ENCODE measurements at places on chromosomes 2 and 18.

DNA sequence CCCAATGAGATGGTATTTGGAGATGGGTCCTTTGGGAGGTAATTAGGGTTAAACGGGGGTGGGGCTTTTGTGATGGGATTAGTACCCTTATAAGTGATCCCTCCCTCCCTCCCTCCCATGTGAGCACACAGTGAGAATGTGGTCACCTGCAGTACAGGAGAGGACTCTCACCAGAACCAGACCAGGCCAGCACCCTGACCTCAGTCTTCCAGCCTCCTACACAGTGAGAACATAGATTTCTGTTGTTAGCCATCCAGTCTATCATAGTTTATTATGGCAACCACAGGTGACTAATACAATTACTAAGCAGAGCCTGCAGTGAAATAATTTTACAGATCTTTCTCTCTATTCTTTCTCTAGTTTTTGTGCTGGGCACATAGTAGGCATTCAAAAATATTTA lies 137.7 kb upstream of the PKDCC start:
- no peaks in the 10 kb centered on the region for H3K27me3 ChIP-seq
- no peak overlapping the region for H3K4me3 ChIP-seq
- no peak for DNase-seq
- no peak overlapping the region for H3K27ac ChIP-seq
- H3K4me1 ChIP-seq = no peaks in the 10 kb centered on the region

DNA sequence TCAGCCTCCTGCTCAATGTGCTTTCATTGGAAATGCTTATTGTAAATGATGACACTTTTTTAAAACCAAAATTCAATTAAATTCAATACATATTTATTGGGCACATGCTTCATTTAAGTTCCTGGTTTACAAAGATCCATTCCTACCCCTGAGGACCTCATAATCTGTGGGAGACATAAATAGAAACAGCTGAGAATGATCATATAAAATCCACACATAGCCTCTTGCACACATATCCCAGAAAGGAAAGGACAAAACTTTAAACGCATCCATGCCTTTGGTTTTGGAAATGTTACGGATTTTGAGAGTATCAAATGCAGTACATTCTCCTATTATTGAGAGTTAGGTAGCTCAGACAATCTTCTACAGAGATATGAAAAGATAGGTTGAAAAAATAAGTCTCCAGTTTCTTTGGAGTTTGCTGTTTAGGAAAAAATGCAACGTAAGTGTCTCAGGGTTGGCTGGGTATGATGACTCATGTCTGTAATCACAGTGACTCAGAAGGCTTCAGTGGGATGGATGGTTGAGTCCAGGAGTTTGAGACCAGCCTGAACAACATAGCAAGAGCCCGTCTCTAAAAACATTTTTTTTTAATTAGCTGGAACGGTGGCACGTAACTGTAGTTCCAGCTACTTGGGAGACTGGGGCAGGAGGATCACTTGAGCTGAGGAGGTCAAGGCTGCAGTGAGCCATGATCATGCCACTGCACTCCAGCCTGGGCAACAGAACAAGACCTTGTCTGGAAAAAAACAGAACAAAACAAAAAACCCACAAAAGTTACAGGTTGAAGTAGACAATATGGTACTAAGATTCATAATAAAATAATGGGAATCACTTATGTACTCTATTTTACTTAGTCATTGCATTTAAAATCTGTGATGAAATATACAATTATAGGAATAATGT lies 3.9 kb upstream of the PRELID3A start:
- no peak overlapping the region for H3K27ac ChIP-seq
- no peak overlapping the region for H3K4me3 ChIP-seq
- no peak for DNase-seq
- H3K27me3 ChIP-seq = peaks cover 13% of the 10 kb centered on the region
- no peaks in the 10 kb centered on the region for H3K36me3 ChIP-seq
- peaks cover 4% of the 10 kb centered on the region for H3K4me1 ChIP-seq

GRCh38 chr18:5538544-5538943 lies 5.3 kb downstream of the EPB41L3 start:
- no peaks in the 10 kb centered on the region for H3K4me1 ChIP-seq
- no peak overlapping the region for H3K27ac ChIP-seq
- no peak overlapping the region for H3K4me3 ChIP-seq

GRCh38 chr2:168949324-168949723 lies 48.2 kb downstream of the G6PC2 start:
- no peak for DNase-seq
- H3K27me3 ChIP-seq = no peaks in the 10 kb centered on the region
- H3K4me1 ChIP-seq = no peaks in the 10 kb centered on the region
- H3K4me3 ChIP-seq = no peak overlapping the region

GRCh38 chr18:27860011-27860410 lies 316.9 kb downstream of the CDH2 start:
- no peak for DNase-seq
- no peak overlapping the region for H3K27ac ChIP-seq
- no peak overlapping the region for H3K4me3 ChIP-seq
- no peaks in the 10 kb centered on the region for H3K27me3 ChIP-seq
- no peaks in the 10 kb centered on the region for H3K4me1 ChIP-seq
- H3K36me3 ChIP-seq = no peaks in the 10 kb centered on the region

Measured in H1 (cell line).